Forelimb muscle (tissue), 1 donor: ENCODE measurements at places on chromosomes 4 and X. TPM values are rescaled to one million over a fixed set of nuclear protein-coding genes. Genes with fewer than 3 reads are reported as not detected.

DNA sequence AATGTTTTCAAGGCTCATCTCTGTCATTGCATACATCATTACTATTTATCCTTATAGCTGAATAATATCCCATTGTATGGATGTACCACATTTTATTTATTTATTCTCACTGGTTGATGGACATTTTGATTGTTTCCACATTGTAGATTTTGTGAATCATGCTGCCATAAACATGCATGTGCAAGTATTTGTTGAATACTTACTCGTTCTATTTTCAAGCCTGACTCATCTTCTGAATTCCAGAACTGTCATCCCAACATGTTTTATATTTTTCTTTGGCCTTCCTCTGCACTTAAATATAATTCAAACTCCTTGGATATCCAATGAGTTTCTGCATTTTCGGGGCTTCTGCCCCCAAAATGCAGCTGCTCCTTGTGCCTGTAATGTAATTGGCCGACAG lies 77.6 kb downstream of the MXRA5 start:
- no peak for DNase-seq

DNA sequence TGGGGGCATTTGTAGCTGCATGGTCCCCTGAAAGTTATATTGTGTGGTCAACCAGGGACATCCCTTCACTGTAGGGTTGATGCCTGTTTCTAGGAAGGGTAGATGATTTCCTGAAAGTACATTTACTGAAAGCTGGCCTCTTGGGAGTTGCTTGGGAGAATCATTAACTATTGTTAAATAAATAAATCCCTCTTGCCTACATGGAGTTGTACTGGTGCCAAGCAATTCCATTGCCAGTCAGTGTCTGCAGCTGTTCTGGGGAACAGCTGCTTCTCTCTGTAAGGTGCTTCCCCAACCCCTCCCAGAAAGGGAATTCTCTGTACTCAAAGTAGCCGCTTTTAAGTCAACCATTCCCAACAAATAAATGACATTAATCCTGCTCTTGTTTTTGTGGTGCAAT lies 51.1 kb downstream of the C4orf51 start:
- no peak for DNase-seq

- no peak for DNase-seq
Measured at GRCh38 chr4:138967313-138967712, 48.3 kb upstream of the NOCT start.

DNA sequence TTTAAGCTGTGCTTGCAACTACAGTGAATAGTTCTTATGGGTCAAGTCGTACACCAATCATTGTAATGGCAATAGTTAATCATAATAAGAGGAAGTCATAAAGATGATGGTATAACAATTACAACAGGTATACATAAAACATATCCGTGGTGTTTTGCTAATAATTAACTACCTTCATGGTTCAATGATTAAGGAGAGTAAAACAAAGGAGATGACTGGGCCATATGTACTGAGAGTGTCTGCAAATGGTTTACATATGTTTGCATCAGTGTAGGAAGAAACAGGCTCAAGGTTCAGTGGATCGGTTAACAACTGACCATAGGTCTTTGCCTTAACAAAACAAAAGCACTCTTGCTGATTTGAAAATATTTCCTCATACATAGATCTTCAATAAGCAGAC lies 253.0 kb downstream of the COX7B2 start:
- no peak for DNase-seq

PIR gene
- 2.3 TPM for polyA plus RNA-seq

MAGED4B gene
- 29.7 TPM for polyA plus RNA-seq

MND1 gene
- polyA plus RNA-seq = 3.5 TPM

FHDC1 gene
- polyA plus RNA-seq = 5.6 TPM
